ENCODE measurements at places on chromosomes 11 and 22. TPM values are rescaled to one million over a fixed set of nuclear protein-coding genes. Genes with fewer than 3 reads are reported as not detected.

HPS5 gene
- total RNA-seq = 11.4 TPM

OR2D2 gene
- not detected for total RNA-seq

- DNase-seq = no peak
Measured at GRCh38 chr11:19625438-19625837, 87.2 kb upstream of the NAV2 start.

DNA sequence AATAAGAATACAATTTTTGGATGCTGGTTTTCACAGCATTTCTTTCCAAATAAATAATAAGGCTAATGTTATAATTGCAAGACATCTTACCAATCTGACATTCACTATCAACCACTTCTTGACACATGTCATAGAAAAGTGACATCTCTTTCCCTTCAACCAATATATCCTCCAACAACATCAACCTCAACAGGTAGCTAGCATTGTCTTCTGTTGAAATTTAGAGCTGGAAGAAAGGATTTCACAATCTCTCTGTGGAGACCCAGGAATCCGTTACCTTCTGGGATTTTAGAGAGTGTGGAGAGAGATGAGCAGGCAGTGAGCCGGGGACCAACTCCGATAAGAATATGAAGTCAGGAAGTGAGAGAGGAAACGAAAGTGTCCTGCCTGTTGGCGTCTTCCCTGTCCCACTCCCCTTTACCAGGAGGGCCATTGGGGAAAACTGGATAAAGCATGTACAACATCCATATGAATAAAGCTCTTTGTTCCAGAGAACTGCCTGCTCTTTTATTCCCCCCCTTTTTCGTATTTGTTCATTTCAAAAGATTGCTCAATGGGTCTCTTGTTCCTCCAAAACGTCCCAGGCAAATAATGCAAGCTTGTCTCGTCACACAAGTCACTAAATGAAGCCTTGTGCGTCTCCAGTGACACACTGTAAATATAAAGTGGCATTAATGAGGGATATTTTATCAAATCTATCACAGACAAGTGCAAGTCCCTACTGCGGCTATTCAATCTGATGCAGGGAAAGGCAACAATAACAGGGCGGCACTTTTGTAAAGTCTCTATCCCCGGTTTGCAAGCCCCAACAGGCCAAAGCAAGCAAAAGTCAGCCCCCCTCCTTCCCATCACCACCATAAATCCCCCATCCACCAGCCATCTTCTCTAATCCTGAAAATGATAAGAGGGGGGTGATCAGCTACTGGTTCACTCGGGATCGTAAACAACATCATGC lies 3.4 kb downstream of the CADM1 start:
- DNase-seq = no peak

GRCh38 chr22:47450876-47451475 lies 688.5 kb downstream of the TBC1D22A start:
- DNase-seq = no peak

GRCh38 chr11:25734591-25735211 lies 597.2 kb upstream of the ANO3 start:
- DNase-seq = no peak

GRCh38 chr11:117231842-117232091 lies at the start of gene PCSK7:
TSS of gene PCSK7 (minus strand) at chr11:117232073. CDS start at chr11:117229844, 2,229 bp downstream.
- DNase-seq = peak; percentile 90

- DNase-seq = peak; percentile 29
Measured at GRCh38 chr22:29327089-29327764, 11.7 kb upstream of the RASL10A start.

GRCh38 chr11:122998727-122999366 lies 17.2 kb upstream of the BSX start:
- DNase-seq = no peak
